ENCODE measurements at places on chromosomes 16 and 17.
A peak's percentile ranks its signal among the peaks of the same experiment; 100 is the strongest.

- no peak for DNase-seq
Measured at GRCh38 chr17:58956997-58957724, 149.5 kb downstream of the TRIM37 start.

- DNase-seq: no peak
Measured at GRCh38 chr17:4562015-4562969, 1.9 kb upstream of the GGT6 start.

- DNase-seq: no peak
Measured at GRCh38 chr16:81876273-81876900, 97.3 kb downstream of the PLCG2 start.

DNA sequence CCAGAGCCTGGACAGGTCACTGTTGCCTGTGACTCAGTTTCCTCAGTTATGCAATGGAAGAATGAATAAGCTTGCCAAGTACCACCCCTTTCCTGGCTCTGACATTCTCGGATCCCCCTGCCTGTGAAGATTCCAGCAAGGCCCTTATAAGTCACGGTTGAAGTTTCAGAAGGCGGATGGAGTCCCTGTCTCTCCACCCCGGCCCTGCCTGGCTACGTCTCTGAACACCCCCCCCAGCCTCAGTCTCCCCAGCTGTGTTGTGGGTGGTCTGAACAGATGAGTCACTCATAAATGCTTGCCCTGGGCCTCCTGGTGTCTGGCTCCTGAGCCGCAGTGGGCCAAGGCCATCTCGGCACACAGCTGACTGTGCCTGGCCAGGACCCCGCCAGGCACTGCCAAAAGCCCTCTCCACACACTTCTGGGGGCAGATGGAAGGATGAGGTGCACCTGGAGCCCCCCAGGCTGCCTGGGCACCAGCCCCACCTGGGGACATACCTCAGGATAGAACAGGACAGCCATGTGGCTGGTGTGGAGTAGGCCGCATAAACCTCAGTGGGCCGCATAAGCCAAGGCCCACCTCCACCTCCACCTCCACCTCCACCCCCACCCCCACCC is 15.4 kb downstream of the VASN start:
- no peak for DNase-seq

- DNase-seq: no peak
Measured at GRCh38 chr17:70535986-70536385, 366.7 kb downstream of the KCNJ2 start.

DNA sequence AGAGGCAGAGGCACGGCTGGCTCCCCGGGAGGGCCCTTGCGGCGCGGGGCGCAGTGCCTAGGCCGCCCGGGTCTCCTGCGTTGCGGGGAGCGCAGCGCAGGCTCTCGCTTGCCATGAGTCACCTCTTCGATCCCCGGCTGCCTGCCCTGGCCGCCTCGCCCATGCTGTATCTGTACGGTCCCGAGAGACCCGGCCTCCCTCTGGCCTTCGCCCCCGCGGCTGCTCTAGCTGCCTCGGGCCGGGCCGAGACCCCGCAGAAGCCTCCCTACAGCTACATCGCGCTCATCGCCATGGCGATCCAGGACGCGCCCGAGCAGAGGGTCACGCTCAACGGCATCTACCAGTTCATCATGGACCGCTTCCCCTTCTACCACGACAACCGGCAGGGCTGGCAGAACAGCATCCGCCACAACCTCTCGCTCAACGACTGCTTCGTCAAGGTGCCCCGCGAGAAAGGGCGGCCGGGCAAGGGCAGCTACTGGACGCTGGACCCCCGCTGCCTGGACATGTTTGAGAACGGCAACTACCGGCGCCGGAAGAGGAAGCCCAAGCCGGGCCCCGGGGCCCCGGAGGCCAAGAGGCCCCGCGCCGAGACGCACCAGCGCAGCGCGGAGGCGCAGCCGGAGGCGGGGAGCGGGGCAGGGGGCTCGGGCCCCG is 390 bp downstream of the FOXL1 start:
- no peak for DNase-seq

DNA sequence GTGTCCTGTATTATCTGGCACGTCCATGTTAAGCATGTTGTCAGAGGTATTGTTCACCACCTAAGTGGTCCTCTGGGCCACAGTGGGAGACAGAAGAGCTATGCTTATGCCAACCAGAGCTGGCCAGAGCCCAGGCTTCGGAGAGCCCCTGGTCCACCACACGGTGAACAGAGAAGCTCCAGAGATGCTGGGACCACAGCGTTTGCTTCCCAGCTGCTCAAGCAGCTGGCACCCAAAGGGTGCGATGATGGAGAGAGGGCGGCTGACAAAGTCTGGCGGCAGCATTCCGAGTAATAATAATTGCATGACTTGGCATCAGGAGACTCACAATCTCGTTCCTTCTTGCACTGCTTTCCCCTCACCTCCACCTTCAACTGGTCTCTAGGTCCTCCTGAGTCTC is 35.8 kb upstream of the RCVRN start:
- DNase-seq: no peak

GRCh38 chr17:9409878-9410277 is 165.7 kb downstream of the STX8 start:
- no peak for DNase-seq

GRCh38 chr16:86925067-86925791 is 346.9 kb downstream of the FOXL1 start:
- no peak for DNase-seq

- no peak for DNase-seq
Measured at GRCh38 chr17:59837308-59838051, 55.3 kb downstream of the TUBD1 start.

GRCh38 chr17:50100480-50100883 is 5.3 kb downstream of the PDK2 start:
- DNase-seq: no peak

GRCh38 chr17:62206550-62206949 is 141.5 kb upstream of the MED13 start:
- DNase-seq: no peak

DNA sequence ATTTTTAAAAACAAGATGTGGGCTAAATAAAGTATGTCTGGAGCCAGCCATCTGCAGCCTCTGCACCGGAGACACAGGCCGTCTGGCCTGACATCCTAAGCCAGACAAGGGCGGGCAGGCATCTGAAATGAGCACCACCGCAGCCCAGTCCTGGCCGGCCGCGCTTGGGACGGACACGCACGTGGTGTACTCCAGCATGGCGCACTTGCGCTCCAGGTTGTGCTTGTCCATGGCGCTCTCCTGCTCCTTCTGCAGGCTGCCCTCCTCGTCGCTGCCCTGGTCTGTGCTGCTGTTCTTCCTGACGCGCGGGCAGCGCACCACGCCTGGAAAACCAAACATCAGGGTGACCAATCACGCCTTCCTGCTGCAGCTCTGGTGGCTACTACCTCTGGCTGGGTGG is 60.3 kb downstream of the GTF3C1 start:
- no peak for DNase-seq

- DNase-seq: no peak
Measured at GRCh38 chr16:11181899-11182279, 74.1 kb downstream of the SOCS1 start.

- DNase-seq: no peak
Measured at GRCh38 chr16:81070979-81071378, 6.1 kb downstream of the C16orf46 start.

DNA sequence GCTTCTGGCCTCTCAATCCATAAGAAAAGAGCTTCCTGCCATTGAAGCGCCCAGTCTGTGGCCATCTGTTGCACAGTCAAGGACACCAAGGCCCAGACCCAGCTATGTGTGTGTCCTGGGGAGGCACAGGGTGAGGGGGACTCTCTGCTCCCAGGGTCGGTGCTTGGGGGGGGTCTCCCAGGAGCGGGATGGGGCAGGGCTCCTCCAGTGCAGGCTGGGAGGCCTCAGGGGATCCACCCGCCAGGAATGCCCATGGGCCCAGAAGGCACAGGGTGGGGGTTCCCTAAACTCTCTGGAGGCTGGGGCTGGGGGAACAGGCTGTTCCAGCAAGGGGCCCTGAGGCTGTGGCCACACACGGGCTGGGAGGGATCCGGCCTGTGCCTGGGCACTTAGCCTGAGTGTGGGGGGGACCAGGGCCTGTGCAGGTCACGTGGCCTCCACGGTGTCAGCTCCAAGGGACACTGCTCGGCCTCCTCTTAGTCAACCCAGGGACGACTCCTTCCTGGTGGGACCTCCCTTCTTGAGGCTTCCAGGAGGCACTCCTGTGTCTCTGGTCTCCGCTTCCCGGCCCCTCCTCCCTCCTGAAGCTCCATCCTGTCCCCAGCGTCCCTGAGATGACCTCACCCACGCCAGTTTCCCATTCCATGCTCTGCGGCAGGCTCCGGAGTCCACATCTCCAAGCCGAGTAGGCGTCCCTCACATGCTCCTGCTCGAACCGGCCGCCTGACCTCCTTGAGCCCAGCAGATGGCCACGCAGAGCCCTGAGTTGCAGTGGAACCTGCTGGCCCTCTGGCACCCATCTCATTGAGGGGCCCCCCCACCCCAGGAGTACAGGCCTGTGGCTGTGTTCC is 23.1 kb upstream of the BAHCC1 start:
- DNase-seq: peak; percentile 59

DNA sequence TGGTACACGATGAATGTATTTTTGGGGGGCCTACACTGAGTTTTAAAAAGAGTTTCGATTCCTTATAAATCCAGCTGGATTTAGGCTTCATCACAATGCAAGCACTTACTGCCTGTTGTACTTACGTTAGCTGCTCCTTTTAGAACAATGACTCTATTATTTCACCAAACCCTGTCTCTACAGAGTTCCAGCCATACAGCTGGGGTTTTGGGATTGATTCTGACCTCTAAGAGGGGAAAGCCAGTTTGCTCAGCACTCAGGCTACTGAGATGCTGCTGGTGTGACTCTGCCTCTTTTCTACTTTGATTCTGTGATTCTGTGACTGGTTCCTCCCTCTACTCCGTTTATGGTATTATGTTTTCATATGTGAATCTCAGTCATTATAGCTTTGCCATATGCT is 329.7 kb downstream of the ABCC12 start:
- DNase-seq: no peak

DNA sequence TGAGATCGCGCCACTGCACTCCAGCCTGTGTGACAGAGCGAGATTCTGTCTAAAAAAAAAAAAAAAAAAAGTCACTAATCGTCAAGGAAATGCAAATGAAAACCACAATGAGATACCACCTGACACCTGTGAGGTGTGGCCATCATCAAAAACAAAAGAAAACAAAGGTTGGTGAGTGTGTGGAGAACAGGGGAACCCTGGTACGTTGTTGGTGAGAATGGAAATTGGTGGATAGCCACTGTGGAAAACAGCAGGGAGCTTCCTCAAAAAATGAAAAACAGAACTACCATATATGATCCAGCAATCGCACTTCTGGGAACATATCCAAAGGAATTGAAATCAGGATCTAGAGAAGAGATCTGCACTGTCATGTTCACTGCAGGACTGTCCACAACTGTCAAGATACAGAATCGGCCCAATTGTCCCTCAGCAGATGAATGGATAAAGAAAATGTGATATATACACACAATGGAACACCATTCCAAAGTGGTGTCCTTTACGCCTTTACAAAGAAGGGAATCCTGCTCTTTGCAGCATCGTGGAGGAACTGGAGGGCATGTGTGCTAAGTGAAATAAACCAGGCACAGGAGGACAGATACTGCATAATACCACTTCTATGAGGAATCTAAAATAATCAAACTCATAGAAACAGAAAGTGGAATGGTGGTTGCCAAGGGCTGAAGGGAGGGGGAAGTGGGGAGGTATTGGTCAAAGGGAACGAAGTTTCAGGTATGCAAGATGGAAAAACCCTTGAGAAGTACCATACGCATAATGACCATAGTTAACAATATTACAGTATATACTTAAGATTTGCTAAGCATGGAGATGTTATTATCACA is 63.5 kb upstream of the PLCG2 start:
- DNase-seq: no peak

GRCh38 chr17:56595831-56596690 is 2.6 kb downstream of the NOG start:
- no peak for DNase-seq

DNA sequence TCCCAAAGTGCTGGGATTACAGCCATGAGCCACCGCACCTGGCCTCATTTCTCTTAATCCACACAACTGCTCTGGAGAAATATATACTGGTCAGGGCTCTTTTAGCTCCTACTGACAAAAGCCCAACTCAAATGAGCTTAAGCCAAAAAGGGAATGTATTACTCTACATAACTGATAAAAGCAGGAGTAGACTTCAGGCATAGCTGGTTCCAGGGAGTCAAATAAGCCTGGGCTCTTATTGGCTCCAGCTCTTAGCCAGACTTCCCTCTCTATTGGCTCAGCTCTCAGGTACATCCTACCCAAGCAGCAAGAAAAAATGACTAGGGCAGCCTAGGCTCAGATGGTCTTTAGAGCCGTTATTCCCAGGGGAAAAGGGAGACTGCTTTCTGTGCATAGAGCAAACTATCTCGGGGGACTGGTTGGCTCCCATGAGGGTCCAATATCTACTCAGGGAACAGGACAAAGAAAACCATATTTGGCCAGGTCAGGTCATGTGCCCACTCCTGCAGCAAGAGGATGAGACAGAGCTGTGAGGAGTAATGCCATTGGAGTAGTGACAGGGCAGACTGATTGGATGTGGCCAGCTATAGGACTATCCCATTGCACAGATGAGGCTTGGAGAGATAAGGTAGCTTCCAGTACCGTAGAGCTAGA is 21.2 kb downstream of the TBX2 start:
- DNase-seq: no peak

DNA sequence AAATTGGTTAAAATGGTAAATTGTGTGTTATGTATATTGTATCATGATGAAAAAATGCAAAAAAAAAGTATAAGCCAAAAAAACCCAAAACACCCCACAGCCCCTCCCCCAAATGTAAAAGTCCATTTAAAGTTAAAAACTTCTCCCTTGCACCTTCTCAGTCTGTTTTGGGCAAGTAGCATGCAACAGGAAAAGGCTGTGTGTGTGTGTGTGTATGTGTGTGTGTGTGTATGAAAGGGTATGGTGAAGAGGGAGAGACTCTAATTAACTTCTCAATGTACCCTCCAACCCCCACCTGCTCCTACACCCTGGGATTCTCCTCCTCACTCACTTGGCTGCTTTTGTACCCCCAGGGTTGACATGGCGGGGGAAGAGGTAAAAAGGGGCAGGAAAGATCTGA is 9.2 kb upstream of the GGT6 start:
- DNase-seq: no peak

DNA sequence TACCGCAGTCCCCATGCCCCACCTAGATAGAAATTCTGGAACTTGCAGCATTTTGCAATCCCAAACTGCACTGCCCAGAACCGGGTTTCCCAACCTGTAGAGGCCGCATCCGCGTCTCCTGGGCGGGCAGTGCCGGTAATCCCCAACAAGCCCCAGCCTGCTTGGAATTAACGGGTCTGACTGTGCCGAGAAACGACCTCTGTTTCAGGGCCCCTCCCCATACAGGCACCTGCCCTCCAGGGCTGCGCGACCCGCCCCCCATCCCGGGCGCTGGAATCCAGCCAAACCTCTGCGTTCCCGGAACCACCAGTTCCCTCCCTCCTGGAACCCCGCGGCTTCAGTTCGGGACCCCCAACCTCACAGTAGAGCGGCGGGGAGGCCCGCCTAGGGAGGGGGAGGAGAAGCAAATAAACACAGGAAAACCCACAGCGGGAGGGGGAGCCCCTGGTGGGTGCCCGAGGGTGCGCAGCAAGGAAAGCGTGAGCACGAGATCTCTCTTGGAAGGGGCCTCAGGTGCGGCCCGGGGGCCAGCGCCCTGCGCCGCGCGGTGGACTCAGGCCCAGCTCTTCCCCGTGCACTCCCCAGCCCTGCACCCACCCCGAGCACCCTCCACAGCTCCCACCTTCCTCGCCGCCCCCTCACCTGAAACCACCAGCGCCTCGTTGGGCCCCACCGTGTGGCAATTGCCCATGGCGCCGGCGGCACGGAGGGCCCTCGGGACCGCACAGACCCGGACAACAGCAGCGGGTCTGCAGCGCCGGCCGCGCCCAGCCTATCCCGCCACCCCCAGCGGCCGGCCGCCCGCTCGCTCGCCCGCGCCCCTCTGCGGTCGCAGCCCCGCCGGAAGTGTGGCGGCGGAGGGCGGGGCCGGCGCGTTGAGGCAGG is at the start of gene FLOT2:
FLOT2 (minus strand) TSS at position 850 of the 885 bp plus-strand sequence; CDS start at position 691, 159 bp downstream.
- peak; percentile 66 for DNase-seq
